Activated T-helper 2 cell treated with anti-CD3 and anti-CD28 coated beads, Interferon-gamma antibody, Interleukin-2, Interleukin-4, amounts not matched to agents 10 μg/mL and 5 μg/mL and 100 μg/mL, durations not matched to agents 14 hours and 24 hours and 36 hours (primary cell): ENCODE measurements at places on chromosomes 3 and 15. TPM values are rescaled to one million over a fixed set of nuclear protein-coding genes. Genes with fewer than 3 reads are reported as not detected.

Gene CCDC54
- not detected in 2 replicates for total RNA-seq

Gene CHRM5
- total RNA-seq, result not detected in 2 replicates

Gene ONECUT1
- total RNA-seq, result not detected in 2 replicates

Gene DAZL
- total RNA-seq, result not detected in 2 replicates

Gene CNTN3
- total RNA-seq, result not detected in 2 replicates

Gene CACNA2D2
- 0.46 and 0.59 TPM in 2 replicates for total RNA-seq

Gene PDZRN3
- total RNA-seq, result not detected in 2 replicates

Gene SLC15A2
- 3.5 and 3.9 TPM in 2 replicates for total RNA-seq

Gene TMEM42
- total RNA-seq, result 8.8 and 9.4 TPM in 2 replicates

Gene GYG1
- total RNA-seq, result 25.2 and 25.3 TPM in 2 replicates

Gene TF
- total RNA-seq, result 0.11 and 0.25 TPM in 2 replicates

Gene PSTPIP1
- total RNA-seq, result 167 and 169 TPM in 2 replicates

Gene TRIM42
- not detected in 2 replicates for total RNA-seq

Gene FOXL2
- total RNA-seq, result not detected in 2 replicates

Gene ERC2
- 0.09 and 0.32 TPM in 2 replicates for total RNA-seq

Gene KCNAB1
- not detected in 2 replicates for total RNA-seq

Gene RHOV
- 0.80 and 0.82 TPM in 2 replicates for total RNA-seq

Gene CD276
- 16.7 and 17.0 TPM in 2 replicates for total RNA-seq

Gene CERS3
- total RNA-seq, result 0.09 TPM in 2 replicates

Gene MAP3K13
- 10.3 and 14.7 TPM in 2 replicates for total RNA-seq

Gene ZKSCAN7
- total RNA-seq, result 0.83 and 1.3 TPM in 2 replicates

Gene ANKUB1
- total RNA-seq, result not detected in 2 replicates

Gene ADAMTS7
- 6.9 and 7.2 TPM in 2 replicates for total RNA-seq

Gene ALCAM
- total RNA-seq, result 36.7 and 37.3 TPM in 2 replicates

Gene SAXO2
- 0.51 TPM in 1 of 2 replicates, not detected in the other for total RNA-seq

Gene CHDH
- total RNA-seq, result 10.7 and 12.0 TPM in 2 replicates

Gene CEMIP
- total RNA-seq, result 0.30 TPM in 1 of 2 replicates, not detected in the other

Gene UBAP1L
- total RNA-seq, result 6.0 and 6.3 TPM in 2 replicates

Gene UTS2B
- 0.37 TPM in 1 of 2 replicates, not detected in the other for total RNA-seq

Gene LSMEM2
- not detected in 2 replicates for total RNA-seq

Gene CCPG1
- 8.9 and 9.8 TPM in 2 replicates for total RNA-seq

Gene GPR149
- total RNA-seq, result not detected in 2 replicates

Gene SH2D7
- total RNA-seq, result not detected in 2 replicates
